ENCODE measurements at places on chromosomes 11 and 22.

DNA sequence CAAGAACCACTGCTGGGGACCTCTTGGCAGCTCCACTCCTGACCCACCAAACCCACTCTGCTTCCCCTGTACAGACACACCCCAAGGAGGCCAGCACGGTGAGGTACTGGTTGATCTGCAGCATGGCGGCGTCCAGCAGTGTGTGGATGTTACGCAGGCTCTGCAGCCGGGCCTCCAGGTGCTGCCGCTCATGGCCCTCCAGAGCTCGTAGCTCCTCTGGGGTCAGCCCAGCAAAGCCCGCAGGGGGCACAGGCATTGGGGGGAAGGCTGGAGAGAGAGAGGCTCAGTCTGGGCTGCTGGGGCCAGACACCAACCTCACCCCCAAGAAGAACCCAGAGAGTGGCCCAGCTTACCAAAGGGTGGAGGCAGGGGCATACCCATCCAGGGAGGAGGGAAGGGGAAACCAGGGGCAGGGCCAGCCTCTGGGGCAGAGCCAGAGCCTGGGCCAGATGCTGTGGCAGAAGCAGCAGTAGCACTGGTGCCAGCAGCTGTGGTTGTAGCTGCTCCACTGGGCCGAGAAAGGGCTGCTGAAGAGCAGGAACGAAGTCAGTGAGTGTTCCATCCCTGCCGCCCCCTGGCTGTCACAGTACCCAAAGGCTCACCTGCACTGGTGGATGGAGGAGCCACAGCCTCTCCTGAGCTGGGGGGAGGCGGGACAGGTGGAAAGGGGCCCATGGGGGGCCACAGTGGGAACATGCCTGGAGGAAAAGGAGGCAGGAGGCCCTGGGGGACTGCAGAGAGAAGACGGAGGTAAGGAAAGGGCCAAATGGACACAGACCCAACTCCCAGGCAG lies 4.5 kb downstream of the SYVN1 start:
- DNase-seq = no peak

- DNase-seq = no peak
Measured at GRCh38 chr11:117713538-117713991, 83.5 kb downstream of the DSCAML1 start.

DNA sequence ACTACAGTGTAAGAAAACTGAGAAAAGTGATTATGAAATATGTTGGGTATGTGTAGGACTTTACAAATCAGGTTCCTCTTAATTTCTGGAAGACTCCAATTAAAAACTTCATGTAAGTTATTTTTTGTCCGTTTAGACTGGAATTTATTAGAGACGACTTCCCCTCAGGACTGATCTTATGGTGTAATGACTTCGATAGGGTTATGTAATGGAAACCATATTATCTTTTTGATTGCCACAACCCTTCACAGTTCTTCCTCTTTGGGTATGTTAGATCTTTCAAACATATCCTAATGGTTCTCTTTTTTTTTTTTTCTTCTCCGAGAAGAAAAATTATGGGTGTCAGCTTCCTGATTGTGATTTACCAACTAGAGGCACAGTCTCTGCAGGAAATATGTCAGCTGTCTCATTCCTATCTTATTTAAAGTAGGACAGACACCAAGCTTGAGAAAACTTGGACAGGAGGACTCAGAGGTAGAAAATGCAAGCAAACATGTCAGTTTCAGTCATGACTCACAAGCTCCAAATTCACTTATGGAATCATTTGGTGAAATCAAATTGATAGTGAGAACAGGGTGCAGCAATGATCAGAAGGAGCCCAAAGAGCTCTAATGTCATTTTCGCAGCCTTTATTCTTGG lies 11.1 kb upstream of the LDLRAD3 start:
- peak; percentile 66 for DNase-seq

DNA sequence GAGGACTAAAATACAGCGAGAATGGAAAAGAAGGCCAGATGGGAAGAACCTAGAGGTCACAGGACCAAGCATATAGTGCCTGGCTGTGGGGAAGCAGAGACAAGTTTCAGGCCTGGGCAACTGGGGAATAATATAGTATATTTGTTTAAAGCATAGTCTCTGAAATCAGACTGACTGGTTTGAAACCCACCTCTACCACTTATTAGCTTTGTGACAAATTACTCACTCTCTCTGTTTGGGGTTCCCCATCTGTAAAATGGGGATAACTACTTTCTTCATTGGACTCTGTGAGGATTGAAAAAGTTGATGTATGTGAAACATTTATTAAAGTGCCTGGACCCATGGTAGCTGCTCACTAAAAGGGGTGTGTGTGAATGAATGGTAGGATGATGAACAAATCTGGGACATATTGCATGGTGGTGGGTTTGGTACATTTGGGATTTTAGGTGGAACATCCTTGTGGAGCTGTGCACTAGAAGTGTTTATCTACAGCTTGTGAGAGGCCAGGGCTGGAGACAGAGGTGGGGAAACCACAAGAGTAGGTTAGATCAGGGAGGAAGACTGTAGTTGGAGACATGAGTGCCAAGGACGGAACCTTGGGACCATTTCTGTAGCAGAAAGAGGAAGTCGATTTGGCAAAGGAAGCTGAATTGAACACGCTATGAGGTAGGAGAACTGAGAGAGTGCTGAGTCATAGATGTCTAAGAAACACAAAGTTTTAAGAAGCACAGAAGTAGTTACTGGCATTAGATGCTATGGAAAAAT lies 52.6 kb downstream of the SWAP70 start:
- DNase-seq = no peak

- DNase-seq = no peak
Measured at GRCh38 chr11:20783220-20783619, 113.8 kb downstream of the NELL1 start.

GRCh38 chr11:45818961-45819605 lies 14.1 kb downstream of the SLC35C1 start:
- no peak for DNase-seq

DNA sequence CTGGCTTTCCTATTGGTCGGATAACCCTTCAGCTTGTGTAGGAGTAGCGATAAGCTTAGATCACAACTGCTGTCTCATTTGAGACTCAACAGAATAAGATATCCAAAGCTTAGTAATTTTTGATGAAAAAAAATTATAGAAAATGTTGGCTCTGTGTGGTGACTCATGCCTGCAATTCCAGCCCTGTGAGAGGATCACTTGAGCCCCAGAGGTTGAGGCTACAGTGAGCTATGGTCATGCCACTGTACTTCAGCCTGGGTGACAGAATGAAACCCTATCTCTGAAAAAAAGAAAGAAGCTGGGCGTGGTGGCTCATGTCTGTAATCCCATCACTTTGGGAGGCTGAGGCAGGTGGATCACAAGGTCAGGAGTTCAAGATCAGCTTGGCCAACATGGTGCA lies 55.6 kb upstream of the RRM1 start:
- DNase-seq = peak; percentile 21

DNA sequence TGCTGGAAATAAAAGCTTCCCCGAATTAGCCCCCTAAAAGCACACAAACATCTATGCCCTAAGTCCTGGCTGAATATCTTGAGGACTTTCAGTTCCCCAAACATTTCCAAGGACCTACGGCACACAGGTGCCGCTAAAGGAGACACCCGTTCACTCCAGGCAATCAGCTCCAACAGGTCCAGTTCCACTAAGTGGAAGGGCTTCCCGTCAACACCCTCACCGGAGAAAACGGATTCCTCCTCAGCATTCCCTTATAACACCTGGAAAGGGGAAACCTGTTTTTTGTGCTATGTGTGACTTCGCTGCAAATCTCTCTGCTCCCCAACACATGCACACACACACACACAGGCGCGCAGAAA lies 3.9 kb downstream of the TENM4 start:
- no peak for DNase-seq

- no peak for DNase-seq
Measured at GRCh38 chr22:46025973-46026898, 49.3 kb upstream of the WNT7B start.

DNA sequence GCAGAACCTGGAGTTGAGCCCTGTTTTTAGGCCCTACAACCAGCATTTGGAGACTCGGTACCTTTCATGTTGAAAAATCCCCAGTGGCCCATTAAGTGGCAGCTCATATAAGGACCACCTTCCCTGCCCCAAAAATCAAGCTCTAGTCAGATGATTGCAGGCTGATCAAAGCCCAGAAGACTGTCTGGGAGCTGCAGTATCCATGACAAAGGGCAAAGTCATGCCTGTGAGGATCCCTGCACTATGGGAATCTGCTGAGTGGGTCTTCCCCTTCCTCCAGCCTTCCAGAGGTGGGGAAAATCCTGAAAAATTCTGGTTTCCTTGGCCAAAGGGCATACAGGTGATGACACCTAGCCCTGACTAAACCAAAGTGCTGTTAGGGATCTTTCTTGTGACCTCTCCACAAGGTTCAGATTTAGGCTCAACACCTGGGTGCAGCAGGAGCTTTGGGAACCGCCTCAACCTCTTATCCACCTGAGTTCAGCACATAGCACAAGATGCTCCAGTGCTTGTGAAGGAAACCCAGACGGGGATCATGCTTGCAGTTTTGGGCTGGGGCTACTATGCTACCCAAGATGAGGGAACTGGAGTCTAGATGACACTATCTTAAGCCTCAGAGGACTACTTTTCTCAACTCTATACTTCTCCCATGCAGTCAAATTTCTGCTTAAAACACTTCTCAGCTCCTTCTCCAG lies 1.2 kb upstream of the TRIM3 start:
- no peak for DNase-seq

DNA sequence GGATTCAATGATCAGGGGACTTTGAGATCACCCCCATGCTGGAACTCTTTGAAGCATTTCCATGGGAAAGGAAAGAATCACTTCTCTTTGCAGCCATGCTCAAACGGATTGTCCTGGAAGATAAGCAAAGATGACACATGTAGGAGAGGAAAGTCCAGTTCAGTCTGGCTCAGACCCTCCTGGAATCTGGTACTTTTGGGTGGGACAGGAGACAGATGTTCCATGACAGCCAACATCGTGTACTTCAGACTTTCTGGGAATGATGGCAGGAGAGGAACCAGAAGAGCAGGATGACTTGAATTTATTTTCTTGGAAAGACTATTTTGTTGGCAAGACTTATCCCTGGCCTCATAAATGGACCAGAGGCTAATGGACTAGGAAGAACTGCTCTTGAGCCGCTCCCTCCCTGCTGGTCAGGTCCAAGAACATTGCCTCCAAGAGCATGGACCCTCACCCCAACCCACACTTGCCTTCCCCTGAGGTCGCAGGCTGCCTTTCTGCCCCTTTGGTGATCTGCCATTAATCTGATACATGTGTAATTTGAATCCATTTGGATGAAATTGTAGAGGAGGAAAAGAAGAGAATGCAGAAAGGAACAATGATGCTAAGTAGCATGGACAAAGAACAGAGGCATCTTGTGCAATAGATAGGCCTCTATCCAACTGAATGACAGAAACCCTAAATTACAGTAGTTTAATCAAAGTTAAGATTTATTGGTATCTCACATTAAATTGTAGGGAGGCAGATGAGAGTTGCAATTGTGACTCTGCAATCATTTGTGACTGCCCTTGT lies 201.0 kb downstream of the SNX19 start:
- DNase-seq = no peak

DNA sequence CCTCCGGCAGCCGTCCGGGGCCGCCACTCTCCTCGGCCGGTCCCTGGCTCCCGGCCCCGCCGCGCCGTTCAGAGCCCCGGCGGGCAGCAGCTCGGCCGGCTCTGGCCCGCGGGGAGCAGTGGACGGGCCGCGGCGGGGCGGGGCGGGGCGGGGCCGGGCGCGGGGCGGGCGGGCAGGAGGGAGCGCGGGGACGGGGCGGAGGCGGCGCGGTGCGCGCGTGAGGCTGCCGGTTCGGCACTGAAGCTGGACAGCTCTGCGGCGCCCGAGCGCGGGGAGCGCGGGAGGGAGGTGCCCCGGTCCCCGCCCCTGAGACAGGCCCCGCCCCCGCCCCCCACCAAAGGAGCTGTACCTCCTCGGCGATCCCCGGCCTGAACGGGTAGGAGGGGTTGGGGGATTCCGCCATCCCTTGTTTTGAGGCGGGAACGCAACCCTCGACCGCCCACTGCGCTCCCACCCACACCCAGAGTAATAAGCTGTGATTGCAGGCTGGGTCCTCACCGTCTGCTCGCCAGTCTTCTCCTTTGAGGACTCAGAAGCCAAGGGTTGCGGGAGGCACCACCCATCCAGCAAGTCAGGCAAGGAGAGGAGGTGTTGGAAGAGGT lies at the start of gene DRD2:
TSS of gene DRD2 (minus strand) at position 239 of the 602 bp plus-strand sequence. CDS start 50,747 bp downstream, outside the sequence.
- peak; percentile 24 for DNase-seq

DNA sequence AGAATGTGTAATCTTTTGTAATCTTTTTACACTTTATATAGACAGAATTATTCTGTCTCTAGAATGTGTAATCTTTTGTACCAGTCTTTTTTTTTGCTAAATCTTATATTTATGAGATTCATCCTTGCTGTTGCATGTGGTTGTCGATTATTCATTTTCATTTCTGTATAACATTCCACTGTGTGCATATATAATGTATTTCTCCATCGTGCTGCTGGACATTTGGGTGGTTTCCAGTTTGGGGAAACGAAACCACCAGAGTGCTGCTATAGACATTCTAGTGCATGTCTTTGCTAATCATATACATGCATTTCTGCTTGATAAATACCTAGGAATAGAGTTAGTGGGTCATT lies 146.5 kb downstream of the GRIK4 start:
- no peak for DNase-seq

DNA sequence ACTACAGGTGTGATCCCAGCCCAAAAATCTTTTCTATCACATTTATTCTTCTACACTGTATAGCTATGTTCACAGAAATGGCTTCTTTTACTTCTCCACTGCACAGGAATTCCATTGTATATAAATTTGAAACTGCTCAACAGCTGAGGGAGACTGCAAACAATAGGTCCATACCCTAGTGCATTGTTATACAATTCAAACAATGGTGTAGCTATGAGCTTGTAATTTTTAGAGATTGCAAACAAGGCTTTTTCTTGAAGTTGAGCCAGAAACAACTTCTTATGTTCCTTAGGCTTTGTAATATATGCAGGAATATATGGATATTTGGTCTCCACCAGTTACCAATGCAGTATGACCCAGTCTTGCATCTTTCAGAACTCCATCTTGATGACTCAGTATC lies 19.5 kb upstream of the SIK3 start:
- no peak for DNase-seq
